Daoy (cell line): ENCODE measurements at places on chromosomes 12 and 14. TPM values are rescaled to one million over a fixed set of nuclear protein-coding genes. Genes with fewer than 3 reads are reported as not detected.

The LBHD2 gene
- not detected in 2 replicates for total RNA-seq

The PKP2 gene
- total RNA-seq: 3.6 and 4.2 TPM in 2 replicates

GRCh38 chr12:12046401-12046800 is 24.3 kb upstream of the BCL2L14 start:
- no peak for DNase-seq

DNA sequence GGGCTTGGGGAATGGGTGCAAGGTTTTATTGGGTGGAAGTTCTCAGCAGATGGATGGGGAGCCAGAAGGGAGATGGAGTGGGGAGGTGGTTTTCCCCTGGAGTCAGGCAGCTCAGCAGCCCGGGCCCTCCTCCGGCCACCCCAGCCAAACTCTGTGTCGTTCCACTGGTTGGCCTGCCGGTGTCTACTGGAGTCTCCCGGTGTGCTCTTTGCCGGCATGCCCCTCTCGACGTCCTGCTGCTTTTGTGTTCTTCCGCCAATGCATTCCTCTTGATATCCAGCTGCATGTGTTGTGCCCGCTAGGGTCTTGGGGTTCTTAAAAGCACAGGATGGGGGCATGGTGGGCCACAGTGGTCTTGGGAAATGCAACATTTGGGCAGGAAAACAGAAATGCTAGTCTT is 72.8 kb downstream of the SEC23A start:
- DNase-seq: no peak

The OR4E2 gene
- not detected in 2 replicates for total RNA-seq

The LRIG3 gene
- 22.9 and 24.0 TPM in 2 replicates for total RNA-seq

DNA sequence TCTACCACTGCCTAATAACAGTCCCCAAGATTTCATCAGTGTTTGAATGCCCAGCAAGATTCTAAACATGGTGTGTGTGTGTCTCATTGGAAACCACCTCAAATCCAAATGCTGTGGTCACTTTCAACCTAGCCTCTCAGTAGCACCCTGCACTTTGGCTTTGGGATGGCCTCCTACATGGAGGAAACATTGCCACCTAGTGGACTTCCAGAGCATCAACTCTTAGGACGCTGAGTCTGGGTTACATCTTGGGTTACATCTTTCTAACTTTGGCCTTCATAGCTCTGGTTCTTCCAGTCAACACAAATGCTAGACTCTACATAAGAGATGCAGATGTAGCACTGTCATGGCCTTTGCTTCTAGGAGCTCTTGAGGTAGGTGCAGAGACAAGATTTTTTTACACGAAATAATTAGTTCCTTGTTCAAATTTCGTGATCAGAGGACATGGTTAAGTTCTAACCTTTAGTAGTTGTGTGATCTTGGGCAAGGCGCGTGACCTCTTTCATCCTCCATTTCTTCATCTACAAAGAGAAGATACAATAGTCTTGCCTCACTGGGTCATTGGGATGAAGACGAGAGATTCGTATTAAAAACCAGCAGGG is 113.5 kb upstream of the VASH1 start:
- peak; percentile 66 for DNase-seq

- peak; percentile 50 for DNase-seq
Observed at GRCh38 chr14:77498120-77498979, at the start of gene ISM2. Gene ISM2, minus strand, starts transcription at chr14:77498816. Its CDS starts 23 bp downstream, at chr14:77498793.

GRCh38 chr12:11719678-11720099 is 70.2 kb downstream of the ETV6 start:
- peak; percentile 94 for DNase-seq

The FGD4 gene
- 4.3 and 5.2 TPM in 2 replicates for total RNA-seq

DNA sequence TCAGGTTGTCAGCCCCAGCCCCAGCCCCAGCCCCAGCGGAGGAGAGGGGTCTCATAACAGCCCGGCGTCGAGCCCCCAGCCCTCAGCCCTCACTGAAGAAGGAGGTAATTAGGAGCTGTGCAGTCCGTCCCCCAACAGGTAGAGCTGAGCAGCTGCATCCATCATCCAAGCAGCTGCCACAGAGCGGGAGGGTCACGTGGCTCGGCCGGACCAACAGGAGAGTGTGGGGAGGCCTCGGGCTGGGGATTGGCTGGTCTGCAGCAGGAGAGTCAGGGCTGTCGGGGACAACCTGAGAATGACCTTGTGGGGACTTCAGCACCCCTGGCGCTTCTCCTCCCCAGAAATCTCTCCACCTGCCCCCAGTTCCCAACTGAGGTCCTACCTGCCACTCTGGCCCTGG is 29.6 kb downstream of the SMUG1 start:
- DNase-seq: peak; percentile 54

GRCh38 chr12:96948782-96949181 is 41.7 kb downstream of the NEDD1 start:
- no peak for DNase-seq

The SELPLG gene
- 0.21 and 0.23 TPM in 2 replicates for total RNA-seq

DNA sequence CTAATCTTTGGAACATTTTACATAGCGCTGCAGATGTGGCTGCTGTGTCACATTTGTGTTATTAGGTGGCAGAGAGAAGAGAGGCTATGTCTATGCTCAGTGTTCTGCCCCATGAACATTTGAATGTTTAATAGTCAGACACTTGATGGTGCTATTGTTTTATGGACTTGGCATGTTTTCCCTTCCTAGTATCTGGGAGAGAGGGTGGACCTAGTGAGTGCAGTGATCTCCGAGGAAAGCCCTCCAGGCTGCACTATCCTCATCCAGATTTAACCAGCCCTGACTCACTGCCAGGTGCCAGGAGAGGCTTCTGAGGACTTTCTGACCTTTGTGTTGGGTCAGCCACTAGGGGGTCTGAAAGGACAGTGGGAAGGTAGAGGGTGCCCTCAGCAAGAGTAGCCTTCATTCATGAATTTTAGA is 24.3 kb downstream of the ZFC3H1 start:
- no peak for DNase-seq

The SOS2 gene
- total RNA-seq: 19.5 and 21.8 TPM in 2 replicates

DNA sequence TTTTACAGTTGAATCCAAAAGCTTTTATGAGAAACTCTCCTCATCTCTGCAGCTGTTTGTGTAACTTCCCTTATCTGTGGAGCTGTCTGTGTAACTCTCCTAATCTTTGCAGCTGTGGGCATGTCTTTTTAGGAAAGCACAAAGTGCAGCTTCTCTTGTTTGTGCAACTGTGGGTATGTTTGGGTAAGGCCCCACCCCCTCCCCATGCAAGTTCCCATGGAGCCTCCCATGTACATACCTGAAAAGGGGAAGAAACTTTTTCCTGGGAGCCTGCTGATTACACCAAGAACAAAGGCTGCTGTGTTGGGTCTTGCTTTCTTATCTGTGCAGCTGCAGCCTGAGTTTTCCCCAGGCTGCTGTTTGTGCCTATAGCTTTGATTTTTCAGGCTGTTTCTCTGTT is 42.7 kb upstream of the CDKN3 start:
- no peak for DNase-seq

DNA sequence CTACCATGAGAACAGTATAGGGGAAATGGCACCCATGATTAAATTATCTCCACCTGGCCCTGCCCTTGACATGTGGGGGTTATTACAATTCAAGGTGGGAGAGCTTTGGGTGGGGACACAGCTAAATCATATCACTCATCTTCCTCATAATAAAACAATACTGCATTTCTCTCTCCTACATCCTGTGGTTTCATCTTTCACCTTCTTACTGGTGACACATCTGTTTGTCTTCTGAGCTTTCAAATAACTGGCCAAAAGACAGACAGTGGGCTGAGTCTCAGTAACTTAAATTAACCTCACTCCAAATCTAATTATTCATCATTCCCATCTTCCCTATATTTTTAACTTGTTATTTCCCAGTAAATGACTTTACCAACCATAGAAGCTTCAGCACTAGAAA is 729.7 kb upstream of the USP15 start:
- no peak for DNase-seq

The FGD6 gene
- total RNA-seq: 12.3 and 13.9 TPM in 2 replicates

The ADAMTS20 gene
- total RNA-seq: 0.51 TPM in 1 of 2 replicates, not detected in the other

The KRT2 gene
- total RNA-seq: 0.03 and 0.40 TPM in 2 replicates

- DNase-seq: no peak
Observed at GRCh38 chr14:68556253-68556652, 236.6 kb downstream of the ZFP36L1 start.

The ALKBH1 gene
- 17.9 and 25.2 TPM in 2 replicates for total RNA-seq

- DNase-seq: peak; percentile 14
Observed at GRCh38 chr12:63150713-63151622, at the start of gene AVPR1A. Gene AVPR1A, minus strand, starts transcription at chr12:63151201. Its CDS starts 365 bp downstream, at chr12:63150836.

The RCOR1 gene
- 17.7 and 19.6 TPM in 2 replicates for total RNA-seq

GRCh38 chr12:11500188-11500860 is 105.0 kb upstream of the PRB2 start:
- DNase-seq: peak; percentile 72

DNA sequence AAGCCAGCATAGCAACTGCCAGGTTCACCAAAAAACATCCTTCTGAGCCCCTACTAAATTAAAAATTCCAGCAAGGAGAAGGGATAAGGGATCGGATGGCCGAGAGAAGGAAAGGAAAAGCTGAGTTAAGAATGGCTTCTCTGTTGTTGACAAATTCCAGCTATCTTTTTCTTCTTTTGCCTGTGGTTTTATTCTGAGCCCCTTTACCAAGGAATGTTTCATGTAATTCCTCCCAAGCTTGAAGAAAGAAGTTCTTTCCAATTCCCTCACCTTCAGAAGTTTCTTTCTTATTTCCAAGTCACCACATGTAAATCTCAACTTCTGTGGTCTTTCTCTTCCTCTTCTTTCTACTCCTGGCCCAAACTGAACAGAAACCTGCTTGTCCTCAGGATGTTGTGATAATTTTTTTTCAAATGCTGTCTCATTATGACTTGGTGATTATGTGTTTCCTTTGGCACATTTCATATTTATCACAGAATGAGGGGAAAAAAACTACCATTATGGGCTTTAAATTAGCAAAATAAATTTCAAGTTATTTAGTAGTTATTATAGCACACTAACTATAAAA is 40.0 kb downstream of the FGD6 start:
- DNase-seq: peak; percentile 16

- peak; percentile 73 for DNase-seq
Observed at GRCh38 chr14:75315144-75315543, 36.5 kb downstream of the FOS start.

- DNase-seq: peak; percentile 83
Observed at GRCh38 chr12:25957793-25958427, 572 bp upstream of the RASSF8 start.

- no peak for DNase-seq
Observed at GRCh38 chr14:59406454-59407245, 58.5 kb downstream of the GPR135 start.

DNA sequence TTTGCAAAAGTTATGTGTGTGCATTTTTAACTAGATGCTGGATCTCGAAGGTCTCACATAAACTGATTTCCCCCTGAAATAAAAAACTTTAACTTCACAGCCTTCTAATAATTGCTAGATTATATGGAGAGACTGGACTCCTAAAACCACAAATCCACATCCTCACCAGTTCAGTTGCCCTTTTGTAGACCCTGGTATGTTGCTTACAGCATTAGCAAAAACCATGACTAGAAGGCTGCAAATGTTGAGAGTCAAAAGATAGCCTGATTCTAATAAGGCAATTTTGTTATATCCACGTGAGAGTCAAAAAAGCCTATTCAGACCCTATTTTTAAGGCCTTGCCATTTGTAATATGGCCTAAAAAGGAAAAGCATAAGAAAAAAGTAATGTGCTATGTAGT is 37.4 kb downstream of the RASSF8 start:
- no peak for DNase-seq

GRCh38 chr12:12877153-12877768 is 14.1 kb upstream of the GPRC5A start:
- no peak for DNase-seq

- DNase-seq: no peak
Observed at GRCh38 chr12:94602024-94602423, 48.3 kb downstream of the TMCC3 start.

- no peak for DNase-seq
Observed at GRCh38 chr12:51482929-51483697, 58.5 kb downstream of the SLC4A8 start.
